ENCODE measurements at places on chromosomes 7 and 10.

DNA sequence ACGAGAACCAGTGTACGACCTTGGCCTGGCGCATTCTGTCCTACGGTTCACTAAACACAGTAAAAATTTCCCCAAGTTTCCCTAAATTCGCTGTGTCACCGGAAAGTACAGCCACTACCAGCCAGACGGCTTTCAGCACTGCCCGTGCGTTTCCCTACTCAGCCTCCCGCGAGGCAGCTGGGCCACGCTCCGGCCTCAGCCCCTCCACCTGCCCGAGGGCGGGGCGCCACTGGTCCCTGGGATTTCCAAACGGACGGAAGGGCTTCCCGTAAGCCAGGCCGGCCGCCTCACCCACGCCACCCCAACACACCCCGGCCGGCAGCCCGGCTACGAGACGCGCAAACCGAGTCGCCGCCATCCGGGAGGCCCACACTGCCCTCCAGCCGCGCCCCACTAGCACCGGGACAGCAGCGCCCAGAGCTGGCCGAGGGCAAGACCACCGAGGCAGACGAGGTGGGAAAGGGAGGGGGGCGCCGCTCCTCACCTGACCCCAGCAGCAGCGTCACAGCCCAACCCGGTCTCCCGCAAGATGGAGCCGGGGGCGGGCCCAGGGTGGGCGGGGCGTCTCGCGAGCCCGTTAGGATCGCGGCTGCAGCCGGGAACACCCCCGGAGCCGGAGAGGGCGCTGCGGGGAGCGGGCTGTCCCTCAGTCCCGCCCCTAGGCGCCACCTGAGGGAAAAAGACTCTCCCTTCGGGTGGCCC, at the start of gene ANXA7:
ANXA7 (minus strand) TSS at position 531 of the 702 bp plus-strand sequence. CDS start 13,202 bp downstream, outside the sequence.
- DNase-seq, result peak; percentile 96

- peak; percentile 21 for DNase-seq
Observed at GRCh38 chr10:113274176-113274829, 278.6 kb upstream of the HABP2 start.

DNA sequence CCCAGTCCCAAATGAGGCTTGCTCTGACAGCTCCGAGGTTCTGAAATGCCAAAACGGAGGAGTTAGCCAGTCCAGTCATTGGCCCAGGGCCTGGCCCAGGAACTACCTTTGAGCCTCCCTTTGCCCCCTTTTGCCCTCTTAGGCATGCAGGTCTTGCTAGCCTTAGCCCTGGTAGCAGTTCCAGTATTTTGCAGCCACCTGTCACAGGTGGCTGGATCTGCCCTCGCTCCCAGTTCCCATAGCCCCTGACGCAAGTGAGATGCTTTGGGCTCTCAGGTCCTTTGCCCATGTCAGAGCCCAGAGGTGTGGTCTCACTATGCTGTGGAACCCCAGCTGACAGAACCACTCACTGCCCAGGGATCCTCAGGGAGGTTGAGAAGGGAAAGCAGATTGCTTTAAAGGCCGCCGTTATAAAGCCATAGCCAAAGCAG, 42.0 kb downstream of the GPRIN2 start:
- no peak for DNase-seq

GRCh38 chr10:84681781-84682180, 353.4 kb downstream of the CCSER2 start:
- no peak for DNase-seq

DNA sequence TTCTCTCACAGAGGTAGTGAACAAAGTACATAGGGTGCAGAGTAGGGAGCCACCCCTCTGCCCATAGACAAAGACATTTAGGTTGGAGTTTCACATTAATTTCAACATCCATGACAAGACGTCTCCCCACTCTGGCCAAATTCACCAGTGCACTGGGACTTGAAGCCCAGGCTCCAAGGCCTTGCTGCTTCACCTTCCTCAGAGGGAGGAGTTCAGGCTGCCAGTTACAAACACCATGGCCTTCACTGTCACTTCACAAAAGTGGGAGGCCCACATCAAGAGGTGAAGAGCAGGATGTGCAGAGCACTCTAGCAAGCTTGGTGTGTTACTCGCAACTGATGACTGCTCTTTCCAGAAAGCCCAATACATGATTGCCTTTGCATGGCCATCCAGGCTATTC, 15.8 kb upstream of the ARHGAP22 start:
- no peak for DNase-seq

DNA sequence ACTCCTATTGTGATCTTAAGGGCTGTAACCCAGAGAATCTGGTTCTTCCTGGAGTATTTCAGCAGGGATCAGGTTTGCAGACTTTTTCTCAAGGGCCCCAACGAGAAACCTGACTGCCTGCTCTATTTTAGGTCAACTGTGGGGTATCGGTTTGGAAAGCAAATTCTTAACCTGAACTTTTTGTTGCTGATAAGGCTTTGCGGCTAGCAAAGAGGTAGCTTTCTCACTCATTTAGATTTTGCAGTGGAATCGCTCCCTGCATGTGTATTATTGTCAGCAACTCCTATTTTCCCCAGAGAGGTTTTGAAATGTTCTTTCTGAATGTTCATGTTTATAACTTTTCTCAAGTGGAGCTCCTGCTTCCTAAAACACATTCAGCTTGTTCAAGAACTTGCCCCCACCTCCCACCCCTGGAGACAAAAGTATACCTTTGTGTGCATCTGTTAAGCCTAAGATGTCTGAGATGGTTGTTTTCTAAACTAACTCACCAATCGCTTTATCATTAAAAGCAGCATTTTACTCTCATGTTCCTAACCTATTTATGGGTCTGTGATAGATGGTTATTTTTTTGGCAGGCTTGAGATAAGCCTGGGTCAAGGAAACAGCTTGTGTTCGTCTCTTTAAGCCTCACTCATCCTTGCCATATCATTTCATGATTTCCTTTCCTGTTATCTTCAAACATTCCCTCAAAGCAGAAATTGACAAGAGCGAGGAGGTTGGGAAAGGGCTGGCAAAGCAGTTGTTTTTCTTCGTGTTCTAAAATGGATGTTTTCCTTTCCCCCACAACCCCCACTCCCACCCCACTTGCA, 129.8 kb downstream of the BAMBI start:
- DNase-seq, result no peak

DNA sequence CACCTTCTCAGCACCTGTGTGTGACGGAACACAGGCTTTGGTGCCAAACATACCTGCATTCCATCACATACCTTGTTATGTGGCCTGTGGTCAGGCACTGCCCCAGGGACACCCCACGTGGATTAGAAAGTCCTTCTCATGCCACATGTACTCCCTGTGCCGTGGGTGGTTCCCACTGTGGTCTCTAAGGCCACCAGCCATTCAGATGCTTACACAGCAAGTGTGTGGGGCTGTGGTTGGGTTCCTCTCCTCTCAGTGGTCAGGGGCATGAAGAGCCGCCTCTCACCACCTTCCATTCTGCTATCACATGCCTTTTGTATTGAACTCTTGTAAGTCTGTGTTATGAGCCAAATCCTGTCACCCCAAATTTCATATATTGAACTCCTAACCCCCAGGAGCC, 85.1 kb upstream of the IGFBP3 start:
- DNase-seq, result no peak

DNA sequence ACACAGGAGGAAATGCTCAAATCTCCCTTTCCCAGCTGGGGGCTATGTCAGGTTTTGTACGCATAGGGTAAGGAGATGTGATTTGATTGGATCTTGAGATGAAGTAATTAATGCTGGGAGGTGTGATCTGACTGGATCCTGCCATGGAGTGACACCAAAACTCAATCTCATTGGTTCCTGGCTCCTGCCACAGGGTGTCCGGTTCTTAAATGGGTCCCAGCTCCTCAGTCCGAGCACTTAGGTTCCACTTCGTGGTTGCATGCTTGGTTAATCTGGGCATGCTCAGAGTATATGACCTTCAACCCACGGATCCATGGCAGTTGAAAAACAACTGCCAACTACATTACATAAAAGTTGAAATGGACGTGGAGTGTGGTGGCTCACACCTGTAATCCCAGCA, 3.1 kb upstream of the ZNF12 start:
- DNase-seq, result no peak

DNA sequence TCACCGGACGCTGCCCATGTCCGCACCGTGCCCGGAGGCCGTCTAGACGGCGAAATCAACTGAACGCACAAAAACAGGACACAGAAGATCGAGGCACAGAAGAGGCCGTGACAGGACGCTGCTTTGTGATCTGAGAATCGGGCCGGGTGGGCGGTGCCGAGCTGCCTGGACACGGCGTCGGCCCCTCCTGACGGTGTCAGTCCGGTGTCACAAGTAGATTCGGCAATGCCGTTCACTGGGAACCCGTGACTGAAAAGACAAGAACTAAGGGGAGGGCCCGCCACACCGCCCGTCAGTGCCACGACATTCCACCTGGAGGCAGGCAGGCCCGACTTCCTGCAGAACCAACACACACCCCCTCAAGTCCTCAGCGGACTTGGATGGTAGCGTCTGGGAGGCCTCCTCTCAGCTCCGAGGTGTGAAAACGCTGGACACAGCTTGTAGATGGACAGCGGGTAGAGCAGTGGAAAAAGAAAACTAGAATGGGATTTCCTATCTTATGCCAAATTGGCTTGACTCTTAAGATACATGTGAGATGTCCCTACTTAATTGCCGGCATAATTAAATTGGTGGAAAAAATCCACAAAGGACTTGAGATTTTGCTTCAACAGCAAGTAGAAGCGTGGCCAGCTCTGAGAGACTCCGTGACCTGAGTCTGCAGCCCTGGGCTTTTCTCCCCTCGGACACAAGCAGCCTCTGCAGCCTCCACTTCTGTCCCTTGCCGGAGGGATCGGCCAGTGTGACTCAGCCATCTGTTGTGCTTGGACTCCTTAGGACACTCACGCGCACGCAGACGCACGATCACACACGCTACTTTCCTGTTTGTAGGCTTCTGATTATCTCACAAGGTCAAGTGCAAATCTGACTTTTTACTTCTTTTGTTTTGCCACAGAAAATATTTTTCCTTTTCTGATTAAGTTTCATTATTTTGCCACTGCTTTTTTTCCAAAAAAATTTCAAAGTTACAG, 269.0 kb downstream of the DIP2C start:
- no peak for DNase-seq

DNA sequence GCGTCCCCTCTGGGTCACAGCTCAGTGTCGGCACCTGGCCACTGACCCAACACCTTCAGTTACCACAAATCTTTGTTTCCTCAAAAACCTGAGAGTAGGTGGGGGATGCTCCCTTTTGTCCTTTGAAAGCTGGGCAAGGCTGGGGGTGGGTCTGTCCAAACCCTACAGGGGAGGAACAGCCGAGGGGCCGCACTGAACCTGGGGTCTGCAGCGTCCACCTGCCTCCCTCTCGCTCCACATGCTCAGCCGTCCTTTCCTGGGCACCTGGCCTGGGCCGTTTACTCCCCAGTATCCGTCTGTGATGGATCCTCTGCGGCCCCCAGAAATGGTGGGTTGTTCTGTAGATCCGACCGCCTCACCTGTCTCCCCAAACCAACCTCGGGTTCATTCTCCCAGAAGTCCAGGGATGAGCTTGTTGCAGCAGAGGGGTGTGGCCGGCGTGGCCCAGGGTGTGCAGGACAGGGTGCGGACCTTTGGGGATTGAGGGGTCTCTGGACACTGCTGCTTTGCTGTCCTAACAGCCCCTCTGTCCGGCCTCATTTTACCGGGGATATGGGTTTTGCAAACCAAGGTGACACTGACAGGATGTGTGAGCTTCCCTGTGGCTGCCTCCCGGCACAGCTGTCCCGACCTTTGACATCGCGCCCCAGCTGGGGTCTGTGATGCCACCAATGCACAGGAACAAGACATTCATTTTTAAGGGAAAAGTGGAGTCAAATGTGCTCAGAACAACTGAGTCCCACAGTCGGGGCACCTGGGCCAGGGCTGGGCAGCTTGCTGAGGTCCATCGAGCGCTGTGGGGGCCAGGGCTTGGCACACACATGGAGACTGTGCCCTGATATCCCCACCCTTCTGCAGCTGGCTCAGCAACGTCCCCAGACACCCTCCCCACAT, 115.9 kb downstream of the VIPR2 start:
- no peak for DNase-seq

GRCh38 chr7:87154166-87154565, 1.9 kb downstream of the DMTF1 start:
- DNase-seq, result no peak

- DNase-seq, result no peak
Observed at GRCh38 chr10:76784076-76784475, 853.5 kb downstream of the KCNMA1 start.

Measured in foreskin fibroblast (primary cell).